ENCODE measurements at places on chromosomes 3 and 15.

DNA sequence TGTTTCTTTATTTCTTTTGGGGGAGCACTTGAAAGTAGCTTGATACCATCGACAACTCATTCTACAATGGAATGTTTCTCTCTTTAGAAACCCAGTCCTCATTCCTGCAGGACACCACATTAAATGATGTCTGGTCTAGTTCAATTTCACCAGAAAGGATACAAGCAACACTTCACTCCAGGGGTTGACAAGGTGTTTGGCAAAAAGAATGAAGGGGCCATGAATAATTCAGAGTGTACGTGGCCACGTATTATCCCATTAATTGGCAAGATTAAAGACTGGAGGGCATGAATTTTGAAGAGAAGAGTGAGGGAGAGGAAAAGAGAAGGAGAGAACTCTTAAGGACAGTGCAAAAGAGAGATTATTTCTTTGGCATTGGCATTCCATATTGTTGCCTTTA is 705 bp downstream of the TMPRSS7 start:
- DNase-seq, result no peak

DNA sequence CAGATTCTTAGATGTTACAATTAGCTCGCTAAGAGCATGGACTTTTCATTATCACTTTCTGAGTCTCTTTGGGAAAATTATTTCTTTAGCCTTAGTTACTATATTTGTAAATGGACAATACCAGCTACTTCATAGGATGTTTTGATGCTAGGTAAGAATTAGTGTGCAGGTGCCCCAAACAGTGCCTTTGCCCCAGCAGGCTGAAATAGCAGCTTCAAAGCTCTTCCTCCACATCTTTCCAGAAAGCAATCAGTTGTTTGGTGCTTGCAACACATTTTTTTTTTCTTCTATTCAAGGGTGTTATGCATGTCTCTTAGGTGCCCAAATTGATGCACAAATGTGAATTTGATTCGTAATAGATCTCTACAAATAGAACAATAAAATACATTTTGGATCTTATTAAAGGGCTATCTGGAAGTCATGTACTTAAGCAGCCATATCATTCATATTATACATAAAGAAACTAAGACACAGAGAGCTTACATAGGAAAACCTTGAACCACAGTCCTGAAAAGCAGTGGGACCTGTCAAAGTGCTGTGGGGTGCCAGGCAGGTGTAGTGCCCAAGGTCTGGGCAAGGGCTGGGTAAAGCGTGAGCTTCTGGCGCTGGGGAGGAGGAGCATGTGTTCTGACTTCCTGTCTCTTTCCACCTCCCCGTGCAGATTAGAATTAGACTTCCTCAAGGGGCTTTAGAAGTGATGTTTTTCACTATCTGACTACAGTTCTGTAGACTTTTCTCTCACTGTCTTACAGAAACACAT is 62.9 kb downstream of the FNDC3B start:
- no peak for DNase-seq

- DNase-seq, result no peak
Measured at GRCh38 chr3:172749230-172749965, 1.1 kb upstream of the ECT2 start.

DNA sequence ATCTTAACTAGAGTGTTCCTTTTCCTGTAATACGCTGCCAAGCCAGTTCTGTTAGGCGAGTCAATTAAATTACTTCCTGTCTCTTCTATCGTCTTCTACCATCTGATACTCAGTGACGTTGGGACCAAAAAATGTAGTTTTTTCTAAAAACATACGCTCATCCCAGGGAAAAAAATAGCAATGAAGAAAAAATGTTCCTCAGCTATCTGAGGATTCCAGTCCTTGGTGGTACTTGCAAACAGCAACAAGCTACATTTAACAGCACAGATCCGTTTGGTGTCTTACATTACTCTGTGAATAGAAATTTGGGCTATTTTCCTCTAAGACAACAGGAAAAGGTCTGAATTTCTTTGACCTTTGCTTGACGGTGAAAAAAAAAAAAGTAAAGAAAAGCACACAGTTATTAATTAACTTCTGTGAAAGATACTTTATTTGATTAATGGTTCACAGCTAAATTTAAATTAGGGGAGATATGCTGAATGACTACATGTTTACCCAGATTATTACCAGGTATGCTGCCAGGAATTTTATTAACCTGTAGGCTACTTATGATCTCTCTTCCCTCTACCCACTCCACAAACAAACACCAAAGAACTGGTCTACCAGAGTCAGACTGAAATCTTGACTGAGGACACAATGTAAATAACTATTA is 254.4 kb upstream of the ZPLD1 start:
- DNase-seq, result no peak

GRCh38 chr15:33693166-33693800 is 275.0 kb upstream of the CHRM5 start:
- DNase-seq, result no peak

DNA sequence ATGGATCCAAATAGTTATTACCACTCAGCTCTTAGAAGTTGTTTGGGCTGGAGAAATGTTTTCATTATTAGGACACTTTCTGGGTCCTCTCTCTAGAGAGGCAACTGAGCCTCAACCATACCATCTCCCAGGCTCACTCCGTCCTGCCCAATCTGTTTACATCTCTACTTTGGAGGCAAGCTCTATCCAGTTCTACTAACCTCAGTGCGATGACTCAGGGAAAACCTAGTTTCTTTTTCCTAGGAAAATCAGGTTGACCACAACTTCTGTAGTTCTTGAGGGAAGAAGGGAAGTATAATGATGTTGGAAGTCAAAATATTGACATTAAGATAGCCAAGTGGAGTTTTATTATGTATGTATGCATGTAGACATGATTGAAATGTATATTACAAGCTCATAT is 40.4 kb downstream of the LPP start:
- no peak for DNase-seq

DNA sequence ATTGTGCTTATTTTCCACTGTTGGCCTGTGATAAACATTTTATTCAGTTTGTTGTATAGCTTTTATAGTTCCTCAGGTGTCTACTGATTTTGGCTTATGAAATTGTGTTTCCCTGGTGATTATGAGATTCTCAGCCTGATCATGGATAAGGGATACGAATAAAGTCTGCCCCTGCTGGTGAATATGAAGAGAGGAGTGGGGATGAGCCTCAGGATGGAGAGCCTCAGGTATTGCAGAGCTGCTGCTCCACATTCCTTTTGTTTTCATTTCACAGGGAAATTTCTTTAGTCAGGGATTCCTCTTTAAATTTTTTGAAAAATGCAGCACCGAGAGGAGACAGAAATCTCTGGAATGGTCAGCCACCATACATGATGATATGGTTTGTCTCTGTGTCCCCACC is 14.7 kb upstream of the RAB6B start:
- no peak for DNase-seq

- DNase-seq, result no peak
Measured at GRCh38 chr3:186598108-186598784, 14.6 kb upstream of the AHSG start.

DNA sequence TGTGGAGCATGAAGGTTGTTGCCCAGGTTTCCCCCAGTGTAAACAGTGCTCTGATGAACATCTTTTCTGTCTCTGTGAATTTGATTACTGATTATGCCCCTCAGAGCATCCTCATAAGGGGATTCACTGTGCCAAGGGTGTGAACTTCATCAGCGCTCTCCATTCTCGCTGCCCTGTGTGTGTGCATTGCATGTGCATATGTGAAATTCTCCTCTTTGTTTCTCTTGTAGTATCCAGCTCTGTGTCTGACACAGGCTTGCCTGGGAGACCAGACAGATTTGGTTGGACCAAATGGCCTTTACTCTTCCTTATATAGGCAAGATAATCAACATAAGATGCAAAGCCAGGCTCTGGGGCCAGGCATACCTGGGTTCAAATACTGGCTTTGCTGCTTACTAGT is 21.9 kb downstream of the CACNA2D3 start:
- no peak for DNase-seq

- DNase-seq, result no peak
Measured at GRCh38 chr15:67543348-67543718, 830 bp downstream of the MAP2K5 start.
